ENCODE measurements at places on chromosomes 5 and 9.

DNA sequence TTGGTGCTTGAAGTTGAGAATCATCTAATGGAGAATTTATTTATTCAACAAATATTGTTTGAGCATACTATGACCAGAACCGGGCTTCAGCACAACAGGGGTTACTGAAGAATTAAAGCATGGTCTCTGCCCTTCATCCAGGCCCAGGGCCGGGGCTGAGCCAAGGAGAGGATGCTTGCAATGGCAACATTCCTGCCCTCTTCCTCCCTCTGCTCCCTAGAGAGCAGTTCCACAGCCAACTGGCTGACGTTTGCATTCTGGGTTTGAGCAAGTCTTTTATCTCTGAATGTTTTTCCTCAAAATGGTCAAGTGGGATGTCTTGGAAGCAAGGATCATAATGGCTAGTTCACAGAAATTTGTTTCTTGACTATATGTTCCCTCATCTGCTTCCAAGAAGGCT is 80.7 kb downstream of the GLDC start:
- H3K4me3 ChIP-seq, result no peak overlapping the region
- peaks cover 6% of the 10 kb centered on the region for H3K4me1 ChIP-seq
- DNase-seq, result no peak
- H3K27me3 ChIP-seq, result no peaks in the 10 kb centered on the region

DNA sequence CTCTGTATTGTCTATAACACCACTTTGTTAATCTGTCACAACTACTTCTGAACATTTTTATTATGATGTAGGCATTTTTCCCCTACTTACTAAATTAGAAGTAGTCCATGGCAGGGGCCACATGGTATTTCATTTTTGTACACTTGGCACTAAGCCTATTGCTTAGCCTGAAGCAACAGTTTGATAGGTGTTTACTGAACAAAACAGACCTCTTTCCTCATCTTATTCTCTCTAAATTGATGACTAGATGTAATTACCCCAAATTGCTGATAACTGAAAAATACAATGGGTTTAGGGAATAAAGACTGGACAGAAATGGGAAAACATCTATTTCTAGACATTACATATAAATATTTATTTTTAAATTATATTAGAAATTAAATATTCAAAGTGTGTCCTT is 633.8 kb downstream of the SLCO4C1 start:
- no peaks in the 10 kb centered on the region for H3K27me3 ChIP-seq
- DNase-seq, result no peak
- H3K4me1 ChIP-seq, result no peaks in the 10 kb centered on the region
- no peak overlapping the region for H3K27ac ChIP-seq
- H3K4me3 ChIP-seq, result no peak overlapping the region

GRCh38 chr9:81562231-81563019 is 126.9 kb downstream of the TLE1 start:
- no peaks in the 10 kb centered on the region for H3K4me1 ChIP-seq
- DNase-seq, result no peak
- H3K27ac ChIP-seq, result no peak overlapping the region
- no peak overlapping the region for H3K4me3 ChIP-seq
- no peaks in the 10 kb centered on the region for H3K36me3 ChIP-seq

DNA sequence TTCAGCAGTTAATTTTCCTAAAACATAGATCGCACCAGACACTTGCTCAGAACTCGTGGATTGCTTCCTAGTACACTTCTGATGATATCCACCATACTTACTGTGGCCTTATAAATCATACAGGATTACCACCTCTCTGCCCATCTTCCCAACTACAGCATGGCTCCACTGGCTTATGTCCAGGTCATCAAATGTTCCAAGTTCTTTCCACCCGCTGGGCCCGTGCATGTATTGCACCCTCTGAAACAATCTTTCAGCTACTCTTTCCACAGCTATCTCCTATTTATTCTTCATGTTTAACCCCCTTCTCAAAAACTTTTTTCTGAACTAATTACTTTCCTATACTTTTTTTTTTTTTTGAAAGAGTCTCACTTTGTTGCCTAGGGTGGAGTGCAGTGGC is 18.5 kb downstream of the FBXW2 start:
- H3K36me3 ChIP-seq, result peaks cover 76% of the 10 kb centered on the region
- no peak for DNase-seq
- no peaks in the 10 kb centered on the region for H3K27me3 ChIP-seq

DNA sequence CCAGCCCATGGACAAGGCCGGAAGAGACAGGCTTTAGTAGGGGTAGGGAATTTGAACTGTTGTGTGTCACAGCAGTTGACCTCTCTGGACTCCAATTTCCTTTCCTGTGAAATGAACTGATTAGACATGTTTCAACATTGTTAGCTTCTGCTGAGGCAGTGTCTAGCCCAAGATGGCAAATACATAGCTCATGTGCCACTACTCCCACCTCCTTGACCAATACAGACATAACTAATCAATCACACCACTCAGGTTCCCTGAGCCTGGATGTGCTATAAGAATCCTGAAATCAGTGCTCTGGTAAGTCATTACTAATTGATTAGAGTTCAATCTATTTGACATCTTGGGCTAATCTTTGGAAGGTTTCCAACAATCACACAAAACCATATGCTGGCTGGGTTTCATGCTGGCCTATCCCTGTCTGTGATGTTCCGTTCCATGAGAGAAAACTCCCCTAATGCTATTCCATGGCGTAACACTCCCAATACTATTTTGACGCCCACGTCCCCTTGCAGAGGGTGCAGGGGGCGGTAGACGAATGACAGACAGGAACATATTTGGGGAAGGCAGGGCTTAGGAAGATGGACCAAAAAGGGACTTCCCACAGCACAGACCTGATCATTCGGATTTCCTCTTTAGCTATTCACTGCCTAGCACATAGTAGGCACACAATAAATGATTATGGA is 95.2 kb downstream of the PDE6A start:
- no peak for DNase-seq
- H3K27ac ChIP-seq, result no peak overlapping the region
- H3K4me1 ChIP-seq, result no peaks in the 10 kb centered on the region
- H3K27me3 ChIP-seq, result no peaks in the 10 kb centered on the region

DNA sequence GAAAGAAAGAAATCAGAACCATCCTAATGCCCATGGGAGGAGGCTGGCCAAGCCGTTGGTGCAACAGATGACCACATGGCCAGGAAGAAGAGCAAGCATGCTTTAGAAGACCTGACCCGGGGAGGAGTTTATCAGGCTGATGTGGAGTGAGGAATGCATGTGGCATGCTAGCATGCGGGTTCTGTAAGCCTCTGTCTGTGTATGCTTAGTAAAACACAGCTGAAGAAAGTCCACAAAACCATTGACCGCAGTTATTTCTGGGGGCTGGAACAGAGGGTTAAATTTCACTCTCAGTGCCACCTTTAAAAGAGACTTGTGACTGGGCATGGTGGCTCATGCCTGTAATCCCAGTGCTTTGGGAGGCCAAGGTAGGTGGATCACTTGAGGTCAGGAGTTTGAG is 19.1 kb downstream of the GFI1B start:
- DNase-seq, result no peak
- H3K4me3 ChIP-seq, result no peak overlapping the region
- H3K36me3 ChIP-seq, result no peaks in the 10 kb centered on the region
- H3K4me1 ChIP-seq, result peaks cover 7% of the 10 kb centered on the region
- no peak overlapping the region for H3K27ac ChIP-seq
- H3K27me3 ChIP-seq, result peaks cover 31% of the 10 kb centered on the region

GRCh38 chr5:155461304-155461703 is 447.7 kb downstream of the KIF4B start:
- H3K4me1 ChIP-seq, result no peaks in the 10 kb centered on the region
- H3K27me3 ChIP-seq, result no peaks in the 10 kb centered on the region
- no peak for DNase-seq

GRCh38 chr5:149162401-149163084 is 21.2 kb downstream of the ABLIM3 start:
- no peaks in the 10 kb centered on the region for H3K27me3 ChIP-seq
- H3K27ac ChIP-seq, result no peak overlapping the region
- H3K4me3 ChIP-seq, result no peak overlapping the region
- H3K36me3 ChIP-seq, result no peaks in the 10 kb centered on the region
- H3K4me1 ChIP-seq, result no peaks in the 10 kb centered on the region
